ENCODE measurements at places on chromosomes 1 and 21.
A peak's percentile ranks its signal among the peaks of the same experiment; 100 is the strongest.

GRCh38 chr1:99964806-99965205 lies 5.0 kb upstream of the SLC35A3 start:
- DNase-seq, result no peak
- H3K27ac ChIP-seq, result no peak overlapping the region
- H3K27me3 ChIP-seq, result no peaks in the 10 kb centered on the region
- no peaks in the 10 kb centered on the region for H3K36me3 ChIP-seq

DNA sequence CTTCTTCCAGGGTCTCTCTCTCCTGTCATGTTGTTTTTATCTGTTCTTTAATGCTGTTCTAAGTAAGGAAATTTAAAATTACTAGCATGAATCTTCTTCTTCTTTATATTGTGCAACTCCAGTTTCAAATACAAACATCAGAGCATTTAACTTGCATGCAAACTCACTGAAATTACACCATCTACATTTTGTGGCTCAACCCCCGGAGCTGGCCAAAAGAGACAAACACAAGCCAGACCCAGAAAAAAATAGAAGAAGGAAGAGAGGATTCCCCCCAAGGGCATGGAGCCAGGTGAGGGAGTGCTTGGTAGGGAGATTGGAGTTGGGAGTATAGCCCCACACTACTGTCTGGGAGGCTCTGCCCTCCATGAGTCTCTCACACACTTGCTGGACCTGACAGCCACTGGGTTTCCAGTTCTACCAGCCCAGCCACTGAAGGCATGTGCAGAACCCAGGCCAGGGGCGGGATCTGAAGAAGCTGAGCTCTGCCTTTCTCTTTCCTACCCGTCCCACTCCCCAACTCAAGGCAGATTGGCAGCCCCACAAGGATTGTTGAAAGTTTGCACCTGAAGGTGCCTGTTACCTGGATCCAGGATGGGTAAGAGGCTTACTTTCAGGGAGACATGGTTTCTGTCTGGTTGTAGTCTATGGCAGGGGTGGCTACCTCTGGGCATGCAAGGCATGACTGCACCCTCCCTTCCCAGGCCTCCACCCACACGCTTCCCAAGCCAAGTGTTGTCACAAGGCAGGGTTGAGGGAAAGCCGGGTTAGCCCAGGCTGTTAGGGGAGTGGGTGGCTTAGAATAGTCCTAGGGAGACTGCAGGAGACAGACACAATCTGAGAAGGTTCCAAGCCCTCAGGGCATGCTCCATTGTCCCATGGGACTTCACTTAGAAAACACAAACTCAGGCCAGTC lies 297.2 kb downstream of the TGFB2 start:
- no peak overlapping the region for H3K27ac ChIP-seq
- no peak for DNase-seq
- H3K4me3 ChIP-seq, result no peak overlapping the region
- no peaks in the 10 kb centered on the region for H3K27me3 ChIP-seq
- peaks cover 7% of the 10 kb centered on the region for H3K4me1 ChIP-seq

- 0 out of 2 replicates have a peak, but pooled peaks cover 3% of the 10 kb centered on the region for H3K4me1 ChIP-seq
- H3K36me3 ChIP-seq, result no peaks in the 10 kb centered on the region
- no peak for DNase-seq
- no peak overlapping the region for H3K4me3 ChIP-seq
- no peak overlapping the region for H3K27ac ChIP-seq
- H3K27me3 ChIP-seq, result no peaks in the 10 kb centered on the region
Observed at GRCh38 chr1:63966016-63966415, 192.2 kb downstream of the ROR1 start.

GRCh38 chr1:40820251-40820797 lies 36.7 kb downstream of the KCNQ4 start:
- peak; percentile 55 for DNase-seq
- H3K36me3 ChIP-seq, result no peaks in the 10 kb centered on the region
- H3K4me3 ChIP-seq, result no peak overlapping the region
- no peak overlapping the region for H3K27ac ChIP-seq
- H3K4me1 ChIP-seq, result peaks cover 25% of the 10 kb centered on the region
- H3K27me3 ChIP-seq, result no peaks in the 10 kb centered on the region

DNA sequence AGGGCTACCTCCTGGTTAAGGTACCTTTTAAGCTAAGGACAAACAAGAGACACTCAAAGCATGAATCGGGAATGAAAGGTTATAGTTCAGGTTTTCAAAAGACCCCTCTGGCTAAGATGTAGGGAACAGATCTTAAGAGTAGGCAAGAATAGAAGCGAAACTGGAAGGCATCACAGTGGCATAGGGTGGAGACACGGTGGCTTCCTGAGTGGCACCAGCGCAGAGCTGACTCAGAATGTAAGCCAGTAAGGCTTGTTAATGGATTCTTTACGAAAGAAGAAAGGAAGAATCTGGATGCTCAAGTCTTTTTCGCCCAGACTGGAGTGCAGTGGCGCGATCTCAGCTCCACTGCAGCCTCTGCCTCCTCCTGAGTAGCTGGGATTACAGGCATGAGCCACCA lies 21.2 kb downstream of the PADI6 start:
- no peak overlapping the region for H3K4me3 ChIP-seq
- no peaks in the 10 kb centered on the region for H3K4me1 ChIP-seq
- no peaks in the 10 kb centered on the region for H3K27me3 ChIP-seq
- no peaks in the 10 kb centered on the region for H3K36me3 ChIP-seq
- no peak for DNase-seq
- no peak overlapping the region for H3K27ac ChIP-seq

GRCh38 chr1:224329842-224330753 lies at the start of gene NVL:
Gene NVL, minus strand, starts transcription at chr1:224330172. Its CDS starts 45 bp downstream, at chr1:224330127.
- H3K4me1 ChIP-seq, result no peaks in the 10 kb centered on the region
- no peaks in the 10 kb centered on the region for H3K36me3 ChIP-seq
- peak within 1 kb of the TSS; percentile 76 for H3K4me3 ChIP-seq
- peak within 1 kb of the TSS; percentile 99 for H3K27ac ChIP-seq
- DNase-seq, result peak; percentile 92
- H3K27me3 ChIP-seq, result no peaks in the 10 kb centered on the region

DNA sequence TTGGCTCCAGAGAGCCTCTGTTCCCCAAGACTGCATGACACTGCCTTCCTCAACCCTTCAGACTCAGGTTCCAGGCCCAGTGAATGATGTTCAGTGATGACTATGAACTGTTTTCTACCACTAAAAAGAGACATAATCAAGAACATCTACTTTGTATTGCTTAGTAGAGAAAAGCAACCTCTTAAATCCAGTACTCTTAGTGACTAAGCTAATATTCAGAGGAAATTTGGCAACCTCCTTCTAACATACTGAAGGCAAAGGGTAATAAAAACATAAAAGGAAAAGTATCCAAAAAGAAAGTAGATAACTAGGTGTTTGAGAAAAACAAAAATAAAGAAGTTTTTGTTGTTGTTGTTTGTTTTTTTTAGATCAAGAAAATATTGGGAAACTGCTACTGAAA lies 153.3 kb upstream of the RUNX1 start:
- H3K4me3 ChIP-seq, result no peak overlapping the region
- no peaks in the 10 kb centered on the region for H3K27me3 ChIP-seq
- H3K27ac ChIP-seq, result no peak overlapping the region

- H3K27ac ChIP-seq, result no peak overlapping the region
- no peaks in the 10 kb centered on the region for H3K27me3 ChIP-seq
- no peaks in the 10 kb centered on the region for H3K36me3 ChIP-seq
- no peaks in the 10 kb centered on the region for H3K4me1 ChIP-seq
Observed at GRCh38 chr1:247530785-247531184, 5.5 kb downstream of the OR2C3 start.

- no peaks in the 10 kb centered on the region for H3K4me1 ChIP-seq
- no peak for DNase-seq
- no peak overlapping the region for H3K27ac ChIP-seq
- no peak overlapping the region for H3K4me3 ChIP-seq
- no peaks in the 10 kb centered on the region for H3K36me3 ChIP-seq
- no peaks in the 10 kb centered on the region for H3K27me3 ChIP-seq
Observed at GRCh38 chr1:156528231-156528630, 27.7 kb upstream of the MEF2D start.

DNA sequence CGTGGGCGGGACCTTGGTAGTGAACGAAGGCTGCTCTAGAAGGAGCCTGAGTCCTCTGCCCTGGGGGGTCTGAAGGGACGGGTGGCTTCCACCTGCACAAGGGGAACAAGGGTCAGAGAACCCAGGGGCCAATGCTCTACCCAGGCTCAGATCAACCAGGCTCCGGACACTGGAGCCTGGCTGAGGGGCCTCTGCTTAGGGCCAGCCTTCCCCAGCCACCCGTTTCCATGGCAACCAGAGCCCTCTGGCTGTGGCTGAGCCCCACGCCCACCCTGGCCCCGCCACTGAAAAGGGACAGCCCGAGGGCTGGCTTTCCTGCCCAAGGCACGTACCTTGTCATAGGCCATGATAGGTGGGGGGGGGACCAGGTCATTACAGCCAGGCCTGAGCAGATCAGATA lies 724.6 kb downstream of the PTPRU start:
- H3K4me3 ChIP-seq, result no peak overlapping the region
- no peak overlapping the region for H3K27ac ChIP-seq
- H3K4me1 ChIP-seq, result no peaks in the 10 kb centered on the region
- H3K27me3 ChIP-seq, result no peaks in the 10 kb centered on the region

DNA sequence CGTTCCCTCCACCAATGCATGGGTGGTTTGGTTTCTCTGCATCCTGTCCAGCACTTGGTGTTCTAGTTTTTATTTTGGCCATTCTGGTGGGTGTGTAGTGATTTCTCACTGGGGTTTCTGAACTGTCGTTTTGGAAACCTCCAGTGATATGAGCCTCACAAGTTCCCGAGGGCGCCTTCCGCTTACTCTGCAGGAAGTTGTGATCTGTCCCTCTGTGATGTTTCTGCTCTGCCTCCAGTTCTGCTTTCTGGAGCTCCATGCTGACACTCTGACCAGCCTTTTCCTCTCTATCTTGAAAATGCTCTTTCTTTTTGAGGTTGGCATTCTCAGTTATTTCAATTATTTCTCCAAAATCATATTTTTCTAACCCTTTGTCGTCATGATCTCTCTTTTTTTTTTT lies 111.6 kb downstream of the PLD5 start:
- H3K4me1 ChIP-seq, result no peaks in the 10 kb centered on the region
- no peak for DNase-seq
- no peaks in the 10 kb centered on the region for H3K27me3 ChIP-seq
- H3K27ac ChIP-seq, result no peak overlapping the region

- no peaks in the 10 kb centered on the region for H3K27me3 ChIP-seq
- DNase-seq, result no peak
- H3K36me3 ChIP-seq, result no peaks in the 10 kb centered on the region
- no peaks in the 10 kb centered on the region for H3K4me1 ChIP-seq
- H3K4me3 ChIP-seq, result no peak overlapping the region
- H3K27ac ChIP-seq, result no peak overlapping the region
Observed at GRCh38 chr1:176648556-176648955, 185.6 kb downstream of the PAPPA2 start.

DNA sequence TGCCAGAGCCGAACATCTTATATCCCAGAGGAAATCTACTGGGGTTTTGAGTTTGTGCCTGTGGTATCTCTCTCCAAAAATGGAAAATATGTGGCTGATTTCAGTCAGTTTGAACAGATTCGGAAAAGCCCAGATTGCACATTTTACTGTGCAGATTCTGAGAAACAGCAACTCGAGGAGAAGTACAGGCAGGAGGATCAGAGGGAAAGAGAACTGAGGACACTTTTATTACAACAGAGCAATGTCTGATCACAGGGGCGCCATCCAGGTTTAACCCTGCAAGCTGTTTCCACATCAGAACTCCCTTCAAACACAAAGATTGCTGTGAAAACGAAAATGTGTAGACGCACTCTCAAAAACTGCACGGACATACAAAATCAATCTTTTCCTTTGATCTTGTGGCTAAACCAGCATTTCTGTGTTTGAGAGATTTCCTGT lies 43.4 kb downstream of the KCNJ15 start:
- DNase-seq, result no peak
- H3K27ac ChIP-seq, result no peak overlapping the region
- no peaks in the 10 kb centered on the region for H3K27me3 ChIP-seq

DNA sequence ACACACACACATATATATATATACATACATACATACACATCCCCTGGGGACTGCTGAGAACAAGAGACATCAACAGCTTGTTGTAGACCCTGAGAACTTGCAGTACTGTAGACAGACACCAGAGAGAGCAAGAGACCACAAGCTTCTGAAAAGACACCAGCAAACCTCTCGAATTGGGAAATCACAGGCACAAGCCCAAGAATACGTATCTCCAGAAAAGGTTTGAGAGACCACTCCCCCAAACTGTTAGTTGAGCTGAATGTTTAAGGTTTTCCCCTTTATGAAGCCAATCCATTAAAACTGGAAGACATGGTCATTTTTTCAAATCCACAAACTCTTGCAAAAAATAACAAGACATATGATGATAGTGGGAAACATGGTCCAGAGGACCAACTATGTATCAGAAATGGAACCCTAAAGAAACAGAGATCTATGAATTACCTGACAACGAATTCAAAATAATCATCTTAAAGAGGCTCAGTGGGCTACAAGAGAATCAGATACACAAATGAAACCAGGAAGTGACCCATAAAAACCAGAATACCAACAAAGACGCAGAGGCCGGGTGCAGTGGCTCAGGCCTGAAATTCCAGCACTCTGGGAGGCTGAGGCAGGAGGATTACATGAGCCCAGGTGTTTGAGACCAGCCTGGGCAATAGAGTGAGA lies 45.1 kb downstream of the SLC2A1 start:
- H3K27me3 ChIP-seq, result no peaks in the 10 kb centered on the region
- no peaks in the 10 kb centered on the region for H3K4me1 ChIP-seq
- no peak overlapping the region for H3K4me3 ChIP-seq
- H3K27ac ChIP-seq, result no peak overlapping the region
- H3K36me3 ChIP-seq, result no peaks in the 10 kb centered on the region
- peak; percentile 72 for DNase-seq

DNA sequence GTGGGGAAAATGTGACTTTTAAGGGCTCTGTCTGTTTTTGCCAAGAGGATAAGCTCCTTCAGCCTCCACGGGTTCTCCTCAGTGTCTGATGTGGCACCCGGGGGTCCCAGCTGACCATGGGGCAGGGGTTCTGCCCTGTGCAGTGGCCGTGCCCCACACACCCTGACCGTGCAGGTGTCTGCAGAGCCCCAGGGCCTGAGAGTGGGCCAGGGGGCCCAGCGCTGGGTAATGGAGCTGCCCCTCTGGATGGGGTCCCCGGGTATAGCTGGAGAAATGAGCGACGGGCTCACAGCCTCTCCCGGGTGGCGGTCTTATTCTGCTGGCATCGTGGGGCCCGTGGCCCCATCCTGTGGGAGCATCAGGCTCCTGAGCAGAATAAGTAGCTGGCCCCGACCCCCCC lies 2.9 kb upstream of the PFKL start:
- H3K4me3 ChIP-seq, result no peak overlapping the region
- H3K4me1 ChIP-seq, result peaks cover 12% of the 10 kb centered on the region
- H3K27me3 ChIP-seq, result no peaks in the 10 kb centered on the region
- no peak overlapping the region for H3K27ac ChIP-seq
- no peak for DNase-seq

- no peak for DNase-seq
- no peak overlapping the region for H3K4me3 ChIP-seq
- H3K36me3 ChIP-seq, result no peaks in the 10 kb centered on the region
- H3K27ac ChIP-seq, result no peak overlapping the region
Observed at GRCh38 chr21:45640888-45641479, 2.5 kb upstream of the PCBP3 start.

All from Caco-2 (cell line).